ENCODE measurements at places on chromosomes 5 and 9.

DNA sequence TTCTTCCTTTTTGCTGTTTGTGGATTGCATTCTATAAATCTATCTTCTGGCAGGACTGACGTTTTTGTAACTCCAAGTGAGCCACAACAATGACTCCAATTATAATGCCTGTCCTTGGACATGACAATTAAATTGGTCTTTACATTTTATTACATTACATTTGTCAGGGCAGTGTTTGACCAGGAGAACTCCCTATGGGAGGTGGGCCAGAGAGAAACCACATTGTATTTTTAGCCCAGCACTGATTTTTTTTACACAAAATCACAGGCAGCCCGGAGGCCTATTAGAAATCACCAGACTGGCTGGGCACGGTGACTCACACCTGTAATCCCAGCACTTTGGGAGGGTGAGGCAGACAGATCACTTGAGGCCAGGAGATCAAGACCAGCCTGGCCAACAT is 99.1 kb upstream of the SMC5 start:
- DNase-seq, result no peak

DNA sequence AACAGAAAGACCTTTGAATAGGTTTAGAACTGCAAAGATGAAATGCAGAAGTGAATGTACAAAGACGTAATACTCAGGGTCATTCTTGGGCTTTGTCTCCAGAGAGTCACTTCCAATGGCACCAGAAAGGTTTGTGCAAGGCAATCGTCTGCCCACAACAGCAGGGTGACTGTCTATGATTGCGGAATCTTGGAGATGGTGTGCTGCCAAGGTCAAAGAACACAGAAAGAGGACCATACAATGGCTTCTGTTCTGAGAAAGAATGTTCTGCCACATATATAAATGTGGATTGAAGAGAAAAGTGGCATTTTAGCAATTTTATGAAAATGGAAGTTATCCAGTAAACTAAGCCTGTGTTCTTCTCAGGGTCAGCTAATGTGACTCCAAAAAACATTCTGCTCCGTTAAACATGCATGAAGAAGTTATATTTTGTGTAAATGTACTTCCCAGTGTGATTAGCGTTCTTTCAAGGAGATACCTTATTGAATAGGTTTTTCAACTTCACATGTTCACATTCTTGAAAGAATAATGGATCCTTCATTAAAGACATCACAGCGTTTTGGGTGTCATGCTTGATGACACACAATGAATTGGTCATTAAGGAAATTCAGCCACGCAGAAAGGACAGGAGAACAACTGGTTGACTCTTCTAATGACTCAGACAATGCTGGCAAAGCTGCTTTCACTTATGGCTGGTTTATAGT is 73.4 kb upstream of the CDH6 start:
- DNase-seq, result no peak

- no peak for DNase-seq
Observed at GRCh38 chr9:84667571-84668195, 1.8 kb upstream of the NTRK2 start.

DNA sequence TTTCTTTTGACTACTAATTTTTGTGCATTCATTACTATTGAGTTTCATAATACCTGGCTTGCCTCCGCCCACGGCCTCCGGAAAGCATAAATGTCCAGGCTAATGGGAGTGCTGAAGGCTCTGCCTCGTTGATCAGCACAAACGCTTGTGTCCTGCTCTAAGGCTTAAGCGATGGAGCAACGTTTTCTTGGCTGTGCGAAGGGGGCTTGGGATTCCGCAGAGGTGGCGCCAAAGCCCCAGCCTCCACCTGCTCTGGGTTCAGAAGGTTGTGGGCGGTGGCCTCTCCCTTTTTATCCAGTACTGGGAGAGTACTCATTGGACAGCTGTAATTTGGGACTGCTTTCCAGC is 19.7 kb downstream of the ANXA2R start:
- DNase-seq, result no peak

DNA sequence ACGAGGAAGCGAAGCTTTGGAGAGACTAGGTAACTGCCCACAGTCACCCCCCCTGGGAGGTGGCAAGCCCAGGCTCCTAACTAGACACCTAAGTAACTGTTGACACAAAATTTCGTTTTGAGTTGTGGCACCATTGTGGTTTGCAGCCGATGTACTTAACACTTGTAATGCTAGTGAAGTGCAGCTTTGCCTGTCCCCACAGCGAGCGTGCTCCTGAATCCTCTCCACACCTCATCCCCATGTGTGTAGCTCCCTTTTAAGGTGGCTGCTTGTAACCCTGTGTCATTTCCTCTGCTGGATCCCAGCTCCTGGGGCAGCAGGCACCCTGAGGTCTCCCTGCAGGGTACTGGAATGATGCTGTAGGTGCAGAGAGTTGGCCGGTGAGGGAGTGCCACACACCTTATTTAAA is 114.9 kb downstream of the TRIO start:
- no peak for DNase-seq

- no peak for DNase-seq
Observed at GRCh38 chr5:133247151-133247709, 195.4 kb downstream of the HSPA4 start.

All from CD8-positive, alpha-beta memory T cell (primary cell).